Cardiac fibroblast (primary cell): ENCODE measurements at places on chromosomes 3 and 15.

DNA sequence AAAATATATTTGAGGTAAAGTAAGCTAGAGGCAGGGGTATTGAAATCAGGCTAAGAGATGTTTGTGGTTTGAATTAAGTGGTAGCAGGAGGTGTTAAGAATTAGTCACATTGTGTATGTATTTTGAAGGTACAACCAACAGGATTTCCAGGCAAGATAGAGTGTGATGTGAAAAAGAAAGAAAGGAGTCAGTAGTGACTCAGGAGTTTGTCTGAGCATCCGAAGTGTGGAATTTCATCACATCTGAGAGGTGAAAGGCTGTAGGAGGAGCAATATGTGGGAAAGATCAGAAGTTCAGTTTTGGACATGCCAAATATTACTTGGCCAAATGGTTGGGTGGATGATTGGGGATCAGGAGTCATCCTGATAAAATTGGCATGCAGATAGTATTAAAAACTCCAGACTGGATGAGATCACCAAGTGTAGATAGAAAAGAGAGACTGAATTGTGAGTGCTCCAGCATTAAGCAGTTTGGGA is 32.1 kb upstream of the EBLN2 start:
- DNase-seq = peak; percentile 78

DNA sequence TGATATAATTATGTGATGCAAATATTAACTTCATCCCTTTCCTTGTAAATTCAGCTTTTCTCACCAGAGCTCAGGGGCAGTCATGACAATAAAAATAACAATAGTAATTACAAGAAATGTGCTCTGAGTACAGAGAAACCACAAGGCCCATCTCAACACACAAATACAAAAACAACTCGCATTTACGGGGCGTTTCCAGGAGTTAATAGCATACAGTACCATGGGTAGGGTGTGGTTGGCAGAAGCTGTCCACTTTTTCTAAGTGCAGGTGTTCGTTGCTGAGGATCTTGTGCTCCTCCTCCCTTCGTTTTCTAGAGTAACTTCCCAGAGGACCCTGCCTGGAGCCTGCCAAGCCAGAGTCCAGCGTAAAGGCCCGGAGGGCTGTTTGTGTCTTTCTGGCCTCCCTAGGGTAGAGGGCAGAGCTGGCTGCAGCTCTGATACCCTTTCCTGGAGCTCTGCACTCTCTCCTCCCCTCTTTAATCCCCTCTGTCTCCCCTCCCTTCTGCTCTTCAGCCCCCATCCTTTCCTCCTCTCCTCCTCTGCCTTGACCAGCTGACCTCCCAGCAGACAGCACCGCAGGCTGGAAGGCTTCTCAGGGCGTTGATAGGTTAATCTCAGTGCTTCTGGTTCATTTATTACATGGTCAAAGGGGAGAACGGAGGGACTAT is 11.4 kb downstream of the SEMA3G start:
- DNase-seq = no peak

DNA sequence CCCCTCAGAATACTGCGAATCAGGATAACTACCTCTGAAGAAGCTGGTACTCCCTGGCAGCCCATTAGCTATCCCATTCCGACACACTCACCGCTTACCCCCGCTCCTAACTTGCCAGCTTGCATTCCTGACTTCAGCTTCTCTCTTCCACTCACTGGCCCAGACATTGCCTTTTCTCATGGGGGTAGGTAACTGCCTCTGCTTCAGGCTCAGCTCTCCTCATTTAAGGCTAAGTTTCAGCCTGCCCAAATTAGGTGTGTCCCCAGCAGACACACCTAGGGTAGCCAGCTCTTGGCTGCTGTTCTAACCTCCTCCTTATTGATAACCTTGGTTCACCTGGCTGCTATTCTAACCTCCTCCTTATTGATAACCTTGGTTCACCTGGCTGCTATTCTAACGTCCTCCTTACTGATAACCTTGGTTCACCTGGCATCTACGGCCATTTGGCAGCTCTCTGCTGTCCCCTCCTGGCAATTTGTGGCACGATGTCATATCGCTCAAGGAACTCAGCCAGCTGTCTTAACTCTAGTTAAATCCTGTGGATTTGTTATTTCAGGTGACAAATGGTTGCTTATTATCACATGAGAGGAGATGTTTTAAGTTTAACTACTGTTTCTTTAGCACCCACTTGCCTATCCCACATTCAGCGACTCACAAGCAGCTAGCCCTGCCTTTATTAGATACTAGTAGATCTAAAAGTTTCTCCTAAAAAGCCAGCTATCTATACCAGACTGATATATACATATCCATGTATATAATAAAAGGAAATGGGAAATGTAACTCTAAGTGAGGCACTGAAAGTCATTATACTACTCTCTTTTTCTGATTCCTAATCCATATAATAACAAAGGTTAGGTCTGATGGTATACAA is 106.5 kb upstream of the ACP3 start:
- peak; percentile 22 for DNase-seq

GRCh38 chr3:139519998-139520737 is 19.4 kb downstream of the RBP1 start:
- DNase-seq = peak; percentile 13

DNA sequence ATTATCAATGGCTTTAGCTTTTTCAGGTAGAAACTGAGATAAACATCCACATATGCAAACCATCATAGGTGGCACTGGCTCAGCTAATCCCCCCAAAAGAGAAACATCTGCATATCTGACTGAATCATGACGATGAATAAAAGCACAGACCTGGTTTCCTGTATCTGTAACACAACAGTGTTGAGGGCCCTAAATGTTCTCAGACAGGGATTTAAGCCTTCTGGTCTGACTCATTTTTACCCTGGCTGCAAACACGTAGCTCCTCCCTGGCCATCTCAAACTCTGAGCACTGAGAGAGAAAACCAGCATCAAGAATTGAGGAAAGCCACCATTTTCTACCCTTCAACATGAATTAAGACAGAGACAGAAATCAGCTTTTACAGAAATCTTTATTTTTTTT is 35.2 kb downstream of the GLB1 start:
- peak; percentile 80 for DNase-seq

GRCh38 chr15:23397779-23398178 is 43.2 kb downstream of the GOLGA8S start:
- no peak for DNase-seq

GRCh38 chr3:123110976-123111615 is 44.3 kb downstream of the PDIA5 start:
- DNase-seq = no peak

GRCh38 chr3:141795276-141795675 is 32.1 kb downstream of the GRK7 start:
- no peak for DNase-seq

- no peak for DNase-seq
These were observed 92.2 kb downstream of the APBA2 start for GRCh38 chr15:28978011-28978378.

DNA sequence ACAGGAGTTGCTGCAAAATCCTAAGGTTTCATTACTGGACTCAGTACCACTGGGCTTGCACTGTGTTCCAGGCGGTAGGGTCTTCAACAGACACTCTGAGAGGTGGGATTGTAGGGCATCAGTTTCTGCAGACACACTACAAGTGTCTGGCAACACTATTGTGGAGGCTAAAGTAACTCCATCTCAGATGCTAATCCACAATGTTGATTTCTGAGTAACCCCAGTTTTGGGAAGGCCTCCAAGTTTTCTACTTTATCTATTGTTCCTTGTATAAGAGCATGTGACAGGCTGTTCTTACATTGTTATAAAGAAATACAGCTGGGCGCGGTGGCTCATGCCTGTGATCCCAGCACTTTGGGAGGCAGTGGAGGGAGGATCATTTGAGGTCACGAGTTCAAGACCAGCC is 2.5 kb upstream of the ABHD5 start:
- peak; percentile 75 for DNase-seq

DNA sequence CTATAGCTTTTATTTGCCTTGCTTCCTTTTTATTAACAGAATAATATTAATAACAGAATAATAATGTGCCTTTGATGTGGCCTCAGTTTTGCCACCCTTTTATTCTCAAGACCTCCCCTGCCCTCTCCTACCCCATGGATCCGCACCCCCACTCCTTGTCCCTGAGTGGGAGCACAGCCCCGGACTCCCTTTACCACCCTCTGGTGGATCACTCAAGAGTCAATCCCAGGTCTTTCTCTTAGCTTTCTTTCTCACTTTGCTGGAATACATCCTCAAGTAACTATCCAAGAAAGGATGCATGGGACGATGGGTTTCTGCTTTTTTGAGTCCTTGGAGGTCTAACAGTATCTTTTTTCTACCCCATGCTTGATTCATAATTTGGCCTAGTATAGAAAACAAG is 63.4 kb downstream of the KLF13 start:
- no peak for DNase-seq

- peak; percentile 50 for DNase-seq
These were observed 2.4 kb downstream of the MB21D2 start for GRCh38 chr3:192915304-192915703.

DNA sequence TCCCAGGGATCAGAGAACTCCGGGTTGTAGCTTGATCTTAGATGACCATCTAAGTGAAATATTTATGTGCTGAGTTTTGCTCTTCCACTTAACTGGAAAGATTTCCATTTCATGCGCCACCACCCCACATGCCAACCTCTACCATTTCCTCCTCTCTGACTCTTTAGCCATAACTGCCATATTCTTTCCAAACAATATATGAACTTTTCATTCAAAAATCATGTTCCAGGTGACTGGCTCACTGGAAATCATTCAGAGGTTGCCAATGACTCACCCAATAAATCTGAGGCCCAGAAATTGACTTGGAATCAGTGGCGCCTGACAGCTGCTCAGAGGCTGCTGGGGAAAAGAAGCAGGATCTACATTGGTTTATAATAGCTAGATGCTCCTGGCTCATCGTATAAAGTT is 31.6 kb upstream of the FAM174B start:
- DNase-seq = no peak

GRCh38 chr3:81375921-81376320 is 385.5 kb downstream of the GBE1 start:
- no peak for DNase-seq

GRCh38 chr15:89129123-89129815 is 41.0 kb downstream of the ABHD2 start:
- peak; percentile 56 for DNase-seq

DNA sequence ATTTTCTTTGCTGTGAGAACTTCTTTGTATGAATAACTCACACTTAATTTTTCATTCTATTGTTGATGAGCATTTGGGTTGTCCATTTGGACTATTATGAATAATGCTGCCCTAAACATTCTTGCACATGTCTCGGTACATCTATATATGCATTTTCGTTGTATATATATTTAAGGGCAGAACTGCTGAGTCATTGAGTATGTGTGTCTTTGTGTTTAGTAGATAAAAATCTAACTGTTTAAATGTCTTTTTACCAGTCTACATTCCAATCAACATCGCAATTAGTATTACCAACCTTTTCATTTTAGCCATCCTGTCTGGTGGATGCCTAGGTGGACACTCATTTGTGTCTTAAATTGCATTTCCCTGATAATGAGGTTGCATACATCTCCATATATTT is 144.4 kb downstream of the UACA start:
- DNase-seq = no peak

DNA sequence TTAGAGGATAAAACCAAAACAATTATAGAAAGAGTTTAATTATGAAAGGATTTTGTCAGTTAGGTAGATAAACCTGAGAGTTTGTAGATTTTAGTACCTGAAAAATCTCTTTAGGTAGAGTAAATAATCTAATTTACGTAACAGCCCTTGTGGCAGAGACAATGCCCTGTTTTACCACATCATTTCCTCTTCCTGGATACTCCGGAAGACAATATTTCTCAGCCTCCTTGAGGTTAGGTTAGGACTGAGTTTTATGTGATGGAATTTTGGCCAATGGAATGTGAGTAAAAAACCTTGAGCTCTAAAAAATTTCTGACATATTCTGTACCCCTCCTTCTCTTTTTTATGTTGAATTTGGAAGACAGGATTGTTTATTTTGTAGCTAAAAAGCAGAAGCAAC is 50.7 kb upstream of the TPRG1 start:
- no peak for DNase-seq

- peak; percentile 43 for DNase-seq
These were observed 91.7 kb downstream of the MYO5A start for GRCh38 chr15:52436981-52437380.

DNA sequence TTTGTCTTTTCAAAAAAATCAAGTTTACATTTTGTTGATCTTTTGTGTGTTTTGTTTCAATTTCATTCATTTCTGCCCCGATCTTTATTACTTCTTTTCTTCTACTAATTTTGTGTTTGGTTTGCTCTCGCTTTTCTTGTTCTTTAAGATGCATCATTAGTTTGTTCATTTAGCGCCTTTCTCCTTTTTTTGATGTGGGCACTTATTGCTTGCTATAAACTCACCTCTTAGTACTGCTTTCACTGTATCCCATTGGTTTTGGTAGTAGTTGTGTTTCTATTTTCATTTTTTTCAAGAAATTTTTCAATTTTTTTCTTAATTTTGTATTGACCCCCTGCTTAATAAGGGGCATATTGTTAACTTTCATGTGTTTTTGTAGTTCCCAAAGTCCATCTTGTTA is 34.4 kb downstream of the PRKCI start:
- DNase-seq = no peak

DNA sequence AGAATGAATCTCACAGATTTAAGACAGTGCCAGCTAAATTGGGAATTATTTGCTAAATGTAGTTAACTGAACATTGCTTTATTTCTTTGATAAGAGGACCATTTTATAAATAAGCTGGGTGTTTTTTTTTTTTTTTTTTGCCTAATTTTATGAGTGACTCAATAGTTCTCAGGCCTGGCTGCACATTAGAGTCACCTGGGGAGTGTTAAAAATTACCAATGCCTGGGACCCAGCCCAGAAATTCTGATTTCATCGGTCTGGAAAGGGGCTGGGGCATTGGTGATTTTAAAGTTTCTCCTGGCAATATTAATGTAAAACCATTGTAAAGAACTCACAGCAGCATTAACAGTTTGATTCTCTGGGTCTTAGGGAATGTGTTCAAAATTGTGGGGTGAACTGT is 51.2 kb upstream of the PHLDB2 start:
- DNase-seq = no peak

DNA sequence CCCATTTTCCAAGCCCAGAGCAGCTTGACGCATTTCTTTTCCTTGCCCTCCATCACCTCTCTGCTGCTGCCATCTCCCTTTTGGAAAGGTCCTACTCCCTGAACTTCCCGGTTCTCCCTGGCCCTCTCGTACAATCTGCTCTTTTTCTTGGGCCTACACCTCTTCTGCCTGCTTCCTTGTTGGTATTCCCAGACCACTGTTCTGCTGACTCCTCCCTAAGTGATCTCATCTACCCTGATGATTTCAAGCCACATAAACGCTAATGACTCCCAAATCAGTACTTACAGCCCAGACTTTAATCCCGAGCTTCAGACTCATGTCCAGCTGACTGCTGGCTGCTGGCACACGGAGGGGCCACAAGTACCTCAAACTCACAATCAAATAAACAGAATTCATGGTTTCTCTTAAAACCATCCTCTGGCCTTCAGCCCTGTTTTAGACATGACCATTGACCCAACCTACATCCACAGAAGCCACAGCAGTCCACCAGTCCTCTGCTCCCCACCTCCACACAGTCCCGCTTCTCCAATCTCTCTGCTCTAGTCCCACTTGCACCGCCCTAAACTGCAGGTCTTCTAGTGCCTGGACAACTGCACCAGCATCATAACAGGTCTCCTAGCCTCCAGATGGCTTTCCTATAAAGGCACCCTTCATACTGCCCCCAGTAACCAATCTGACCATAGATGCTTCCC is 57.6 kb downstream of the AAGAB start:
- DNase-seq = peak; percentile 63
